ENCODE measurements at places on chromosomes 11 and 22.
A peak's percentile ranks its signal among the peaks of the same experiment; 100 is the strongest.

DNA sequence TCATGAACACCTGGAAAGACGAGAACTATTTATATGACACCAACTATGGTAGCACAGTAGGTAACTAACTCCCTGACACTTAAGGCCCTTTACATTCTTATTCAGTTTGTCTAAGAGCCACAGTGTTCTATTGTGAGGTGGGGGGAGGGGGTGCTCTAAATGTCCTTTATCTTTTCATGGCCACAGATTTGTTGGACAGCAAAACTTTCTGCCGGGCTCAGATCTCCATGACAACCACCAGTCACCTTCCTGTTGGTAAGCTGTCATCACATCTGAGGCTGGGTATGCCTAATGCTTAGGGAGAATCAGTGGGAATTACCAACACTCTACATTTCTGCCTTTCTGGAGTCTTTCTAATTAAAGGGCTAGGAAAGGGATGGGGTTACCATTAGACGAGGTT is 30.7 kb downstream of the EHF start:
- DNase-seq: no peak

DNA sequence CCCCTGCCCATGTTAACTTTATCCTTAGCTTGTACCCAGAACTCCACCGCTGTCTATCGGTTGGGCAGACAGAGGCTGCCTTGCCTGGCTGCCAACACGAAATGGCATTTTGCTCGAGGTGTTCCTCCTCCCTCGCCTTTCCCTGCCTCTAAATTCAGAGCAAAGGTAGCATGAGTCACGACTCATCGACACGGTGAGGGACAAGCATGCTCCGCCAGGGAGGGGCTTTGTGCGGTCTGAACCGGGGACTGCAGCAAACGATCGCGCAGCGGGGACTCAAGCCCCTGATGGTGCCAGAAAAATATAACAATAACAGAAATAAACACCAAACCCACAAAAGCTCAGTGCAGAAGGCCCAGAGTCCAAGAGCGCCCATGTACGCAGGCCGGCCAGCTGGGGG is 52.3 kb downstream of the RTL6 start:
- DNase-seq: peak; percentile 13

- DNase-seq: no peak
Measured at GRCh38 chr11:108635106-108635505, 29.8 kb upstream of the DDX10 start.

DNA sequence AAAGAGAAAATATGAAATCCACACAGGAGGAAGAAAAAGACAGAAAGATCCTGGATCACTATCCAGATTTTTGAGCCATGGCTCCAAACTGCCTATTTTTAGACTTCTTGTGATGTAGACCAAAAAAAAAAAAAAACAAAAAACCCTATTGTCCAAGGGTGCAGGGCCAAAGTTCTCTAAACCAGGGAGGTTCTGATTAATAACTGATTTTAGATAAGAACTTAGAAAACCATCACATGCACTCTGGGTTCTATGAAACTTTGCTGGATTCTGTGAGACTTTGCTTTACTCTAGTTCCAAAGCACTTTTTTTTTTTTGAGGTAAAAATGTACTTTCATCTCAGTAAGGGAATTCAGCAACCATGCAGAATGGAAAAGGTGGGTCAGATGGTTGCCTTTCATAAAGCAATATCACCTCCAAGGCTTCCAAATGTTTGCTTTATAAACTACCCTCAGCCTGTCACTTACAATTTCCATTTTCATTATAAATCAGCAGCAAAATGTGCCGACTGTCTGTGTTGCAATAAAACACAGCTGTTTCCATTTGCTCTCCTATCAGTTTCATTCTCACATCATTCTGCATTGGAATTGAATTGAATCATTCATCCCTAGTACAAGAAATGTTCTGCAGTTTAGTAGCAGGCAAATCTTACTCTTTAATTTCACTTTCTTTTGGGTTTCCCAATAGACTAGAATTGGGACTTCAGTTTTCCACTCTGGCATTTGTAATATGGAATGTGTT is 1584.3 kb upstream of the RAG2 start:
- DNase-seq: no peak

GRCh38 chr11:96187822-96188221 is 155.2 kb downstream of the MAML2 start:
- peak; percentile 62 for DNase-seq

DNA sequence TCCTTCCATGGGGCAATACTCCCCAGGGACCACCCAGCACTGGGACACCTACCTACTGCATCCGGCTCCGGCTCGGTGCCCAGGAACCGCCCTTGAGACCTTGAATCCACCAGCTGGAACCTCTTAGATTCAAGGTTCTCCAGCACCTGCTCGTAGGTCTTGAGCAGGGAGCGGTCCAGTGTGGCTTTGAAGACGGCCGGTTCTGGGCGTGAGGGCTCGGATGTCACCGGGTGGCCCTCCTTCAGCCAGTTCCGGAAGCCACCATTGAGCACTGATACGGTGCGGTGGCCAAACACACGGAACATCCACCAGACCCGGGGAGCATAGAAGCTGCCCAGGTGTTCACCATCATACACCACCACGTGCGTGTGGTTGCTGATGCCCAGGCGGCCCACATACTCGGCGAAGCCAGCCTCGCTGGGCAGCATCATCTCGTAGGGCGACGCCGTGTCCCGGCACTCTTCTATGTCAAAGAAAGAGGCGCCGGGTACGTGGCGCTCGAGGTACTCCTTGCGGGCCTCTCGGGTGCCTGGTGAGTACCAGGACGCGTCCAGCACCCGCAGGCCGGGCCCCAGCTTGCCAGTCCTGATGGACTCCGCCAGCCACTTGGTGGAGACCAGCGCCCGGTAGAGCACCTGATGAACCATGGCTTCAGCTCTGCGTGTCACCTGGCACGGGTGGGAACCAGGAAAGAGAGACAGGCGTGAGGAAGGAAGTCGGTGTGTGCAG is 997 bp downstream of the TST start:
- no peak for DNase-seq
